ENCODE measurements at places on chromosomes 12 and 14.

GRCh38 chr12:96236221-96236822, 42.1 kb downstream of the ELK3 start:
- no peak for DNase-seq

DNA sequence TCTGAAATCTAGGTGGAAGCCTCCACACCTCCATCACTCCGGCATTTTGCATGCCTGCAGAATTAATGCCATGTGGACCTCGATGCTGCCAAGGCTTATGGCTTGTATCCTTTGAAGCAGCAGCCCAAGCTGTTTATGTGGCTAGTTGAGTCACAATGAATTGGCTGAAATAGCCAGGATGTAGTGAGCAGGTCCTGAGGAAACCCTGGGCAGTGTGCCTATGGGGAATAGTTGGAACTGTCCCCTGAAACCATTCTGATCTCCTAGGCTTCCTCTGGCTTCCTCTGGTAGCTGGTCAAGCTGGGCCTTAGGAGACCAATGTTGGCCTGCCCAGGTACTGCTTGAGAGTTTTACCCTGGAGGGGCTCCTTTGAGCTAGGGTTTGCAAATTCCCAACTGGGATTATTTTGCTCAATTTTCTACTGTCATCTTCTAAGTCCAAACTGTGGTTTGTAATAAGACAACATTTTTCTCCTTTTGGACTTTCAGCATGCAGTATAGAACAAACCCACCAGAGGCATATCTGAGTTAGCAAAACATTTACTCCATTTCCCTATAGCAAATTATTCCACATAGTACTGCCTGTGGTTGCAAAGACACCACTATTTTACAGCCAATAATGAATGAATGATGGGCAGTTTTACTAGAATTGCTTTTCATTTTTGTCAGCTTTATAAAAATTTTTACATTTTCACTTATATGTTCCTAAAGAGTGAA, 85.1 kb upstream of the AMIGO2 start:
- no peak for DNase-seq

GRCh38 chr12:69508091-69508490, 37.9 kb downstream of the FRS2 start:
- DNase-seq, result no peak

GRCh38 chr12:3300833-3301401, 190.1 kb upstream of the PRMT8 start:
- no peak for DNase-seq

DNA sequence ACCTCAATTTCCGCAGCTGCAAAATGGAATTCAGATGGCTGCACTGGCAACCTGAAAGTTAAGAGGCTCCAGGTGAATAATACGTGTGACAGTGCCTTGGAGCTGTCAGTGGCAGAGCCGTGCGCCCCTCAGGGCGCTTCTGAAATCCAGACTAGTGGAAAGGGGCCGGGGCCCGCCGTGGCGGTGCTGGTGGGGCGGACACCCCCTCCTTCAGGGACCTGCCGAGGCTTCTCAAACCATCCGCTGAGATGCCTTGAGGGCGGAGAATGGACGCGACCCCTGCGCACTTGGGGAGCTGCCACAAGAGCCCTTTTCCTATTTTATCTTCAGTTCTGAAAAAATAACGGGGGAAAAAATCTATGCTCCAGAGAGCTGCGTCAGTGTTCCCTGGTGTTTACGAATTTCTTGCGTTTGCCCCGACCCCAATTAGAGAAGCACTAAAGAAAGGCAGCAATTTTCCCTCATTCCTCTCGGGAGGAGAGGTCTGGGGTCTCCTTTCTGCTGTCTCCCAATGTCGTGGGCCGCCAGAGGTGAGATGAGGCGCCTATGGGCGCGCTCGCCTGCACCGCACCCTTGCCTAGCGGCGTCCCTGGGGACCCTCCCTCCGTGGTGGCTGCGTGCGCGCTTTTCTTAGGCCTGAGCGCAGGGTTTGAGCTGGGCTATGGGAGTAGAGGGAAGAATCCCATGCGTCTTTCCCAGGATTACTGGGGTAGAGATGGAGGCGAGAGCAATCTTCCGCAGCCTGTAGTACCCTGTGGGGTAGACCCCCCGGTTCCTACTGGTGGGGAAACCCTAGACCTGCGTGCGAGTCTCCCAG, 2.2 kb downstream of the NOS1 start:
- DNase-seq, result no peak

GRCh38 chr14:32682214-32682613, 256.5 kb upstream of the NPAS3 start:
- no peak for DNase-seq

DNA sequence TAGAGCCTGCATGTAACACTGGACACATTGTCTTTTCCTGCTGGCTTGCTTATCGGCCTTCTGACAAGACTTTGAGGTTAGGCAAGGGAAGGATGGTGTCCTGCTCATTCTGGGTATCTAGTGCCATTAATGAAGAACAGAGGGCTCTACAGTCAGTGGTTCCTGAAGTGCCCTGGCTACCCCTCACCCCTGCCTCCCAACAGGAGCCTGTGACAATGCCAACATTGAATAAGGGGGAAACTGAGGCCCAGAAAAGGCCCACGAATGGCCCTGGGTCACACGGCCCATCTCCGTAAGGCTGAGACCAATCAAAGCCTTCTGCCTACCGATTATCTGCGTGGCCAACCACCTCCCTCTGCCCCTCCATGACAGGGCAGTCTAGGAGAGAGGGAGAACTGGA, 2.1 kb downstream of the IFI27L2 start:
- no peak for DNase-seq

- no peak for DNase-seq
Measured at GRCh38 chr14:49008363-49008762, 577.8 kb downstream of the RPS29 start.

GRCh38 chr14:36553656-36554260, 28.7 kb downstream of the NKX2-8 start:
- no peak for DNase-seq

DNA sequence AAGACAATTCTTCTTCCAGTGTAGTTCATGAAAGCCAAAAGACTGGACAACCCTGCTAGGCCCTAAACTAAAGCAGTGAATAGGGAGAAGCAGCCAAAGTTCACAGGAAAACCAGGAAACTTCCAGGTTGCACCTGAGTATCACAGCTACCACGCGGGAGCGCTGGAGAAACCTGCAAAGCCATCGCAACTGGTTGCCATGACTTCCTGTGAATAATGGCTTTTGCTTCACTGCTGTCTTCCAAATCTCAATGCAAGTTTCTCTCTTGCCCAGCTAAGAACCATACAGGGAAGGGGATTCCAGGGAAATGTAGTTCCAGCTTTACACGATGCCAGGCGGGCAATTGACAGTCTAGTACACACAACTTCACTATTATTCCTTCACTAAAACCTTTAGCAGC, 114.1 kb downstream of the GXYLT1 start:
- DNase-seq, result no peak

- no peak for DNase-seq
Measured at GRCh38 chr14:100306998-100307765, 938 bp upstream of the SLC25A29 start.

- DNase-seq, result peak; percentile 75
Measured at GRCh38 chr12:132506328-132507160, 16.6 kb downstream of the FBRSL1 start.

DNA sequence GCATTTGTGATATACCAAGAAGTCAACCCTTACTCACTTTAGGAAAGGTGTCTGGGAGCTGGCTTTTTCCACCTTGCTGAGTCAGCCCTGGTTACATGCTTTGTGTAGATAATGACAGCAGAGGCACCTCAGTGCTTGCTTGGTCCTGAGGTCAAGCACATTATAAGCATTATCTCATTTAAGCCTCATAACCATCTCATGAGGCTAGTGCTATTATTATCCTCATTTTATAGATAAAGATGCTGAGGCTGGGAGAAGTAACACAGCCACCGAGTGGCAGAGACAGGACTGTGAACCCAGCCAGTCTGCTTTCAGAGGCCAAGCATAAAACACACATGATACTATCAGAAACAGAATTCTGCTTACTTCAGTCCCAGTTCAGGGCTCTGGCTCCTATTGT, 29.4 kb downstream of the MAX start:
- DNase-seq, result no peak

DNA sequence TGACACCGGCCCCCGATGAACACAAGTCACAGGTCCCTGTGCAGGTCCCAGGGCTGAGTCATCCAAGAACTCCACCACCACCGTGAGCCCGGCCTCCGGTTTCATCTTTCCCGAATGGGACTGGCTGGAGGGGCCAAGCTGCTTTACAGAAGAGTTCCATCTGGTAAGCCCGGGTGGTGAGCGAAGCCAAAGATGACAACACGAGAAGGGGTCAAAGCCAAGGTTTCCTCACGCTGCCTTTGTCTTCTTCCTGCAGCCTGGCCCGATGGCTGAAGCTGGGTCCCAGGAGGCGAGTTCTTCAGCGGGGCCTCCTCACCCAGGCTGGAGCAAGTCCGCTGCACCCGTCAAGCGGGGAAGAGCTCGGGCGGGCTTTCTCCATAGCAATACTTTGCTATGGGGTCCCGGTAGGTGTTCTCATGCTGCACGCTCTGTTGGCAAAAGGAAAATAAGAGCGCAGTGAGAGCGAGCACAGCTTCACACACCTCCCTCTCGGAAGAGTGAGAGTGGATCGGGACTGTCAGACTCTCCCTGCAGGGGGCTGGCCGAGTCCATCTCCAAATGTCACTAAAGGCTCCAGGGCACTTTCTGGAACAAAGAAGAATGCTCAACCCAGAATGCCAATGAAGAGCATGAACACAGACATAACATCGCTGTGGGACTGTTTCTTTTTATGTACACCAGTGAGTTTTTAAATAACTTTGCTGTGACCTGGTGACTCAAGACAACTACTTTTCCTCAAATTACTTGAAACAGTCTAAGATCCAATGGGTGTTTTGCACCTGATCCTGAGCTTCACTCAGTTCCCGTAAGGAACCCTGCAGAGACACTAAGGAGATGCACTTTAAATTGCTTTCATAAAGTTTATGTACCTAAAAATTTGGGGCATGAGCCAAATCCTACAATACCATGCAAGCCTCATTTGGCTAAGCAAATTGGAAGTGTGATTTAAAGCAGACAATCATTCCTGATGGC, 20.1 kb downstream of the SPRING1 start:
- DNase-seq, result no peak

- no peak for DNase-seq
Measured at GRCh38 chr12:25979563-25979962, 21.1 kb downstream of the RASSF8 start.

GRCh38 chr14:58815161-58815701, 177.5 kb downstream of the DACT1 start:
- DNase-seq, result no peak

- no peak for DNase-seq
Measured at GRCh38 chr14:51534610-51535011, 117.1 kb upstream of the FRMD6 start.

- DNase-seq, result no peak
Measured at GRCh38 chr12:93135286-93136239, 206.5 kb upstream of the EEA1 start.
